Activated T-helper 1 cell treated with Interleukin-2 at 50 U/mL for 16 hours (primary cell): ENCODE measurements at places on chromosomes 2 and 18.

DNA sequence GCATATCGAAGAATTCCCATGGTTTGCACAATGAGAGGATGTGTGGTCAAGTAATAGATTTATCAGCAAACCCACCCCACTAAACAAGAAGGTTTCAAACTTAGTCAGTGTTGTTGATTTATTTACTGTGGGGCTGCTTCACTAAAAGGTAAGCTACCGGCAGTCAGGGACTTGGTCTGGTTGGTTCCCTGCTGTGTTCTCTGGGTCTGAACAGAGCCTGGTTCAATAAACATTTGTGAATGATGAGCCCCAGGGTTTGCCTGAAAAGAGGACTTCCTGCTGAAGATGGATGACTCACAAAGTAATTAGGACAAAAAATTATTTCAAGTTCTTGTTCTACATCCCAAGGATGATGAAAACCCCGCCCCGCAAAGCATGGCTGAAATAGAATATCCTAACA, 108.3 kb downstream of the SPP2 start:
- no peak for DNase-seq

DNA sequence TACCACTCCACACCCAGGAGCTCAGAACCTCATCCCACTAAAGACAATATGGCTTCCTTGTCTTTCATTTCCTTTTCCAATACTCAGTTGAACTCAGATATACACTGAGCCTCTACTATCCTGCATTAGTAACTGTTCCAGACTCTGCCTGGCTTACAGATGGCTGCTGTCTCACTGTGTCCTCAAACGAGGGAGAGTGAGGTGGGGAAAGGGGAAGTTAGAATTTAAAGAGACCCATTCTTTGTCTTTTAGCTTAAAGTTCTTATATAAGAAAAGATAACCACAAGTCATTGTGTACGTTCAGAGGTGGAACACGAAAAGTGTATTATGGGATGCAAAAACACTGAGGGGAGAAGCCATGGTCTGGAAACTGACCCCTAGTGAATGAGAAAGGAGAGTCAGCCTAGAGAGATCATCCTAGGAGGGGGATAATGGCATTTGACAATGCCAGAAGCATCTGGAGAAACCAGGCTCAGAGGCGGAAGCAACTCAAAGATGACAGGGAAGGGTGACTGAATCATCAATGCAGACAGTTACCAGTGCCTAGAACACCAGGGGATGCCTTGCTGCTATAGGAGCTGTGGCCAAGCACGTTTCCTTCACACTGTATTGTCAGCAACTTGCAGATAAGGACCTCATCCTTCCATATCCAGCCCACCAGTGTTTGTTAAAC, 170.7 kb downstream of the CYRIA start:
- no peak for DNase-seq

DNA sequence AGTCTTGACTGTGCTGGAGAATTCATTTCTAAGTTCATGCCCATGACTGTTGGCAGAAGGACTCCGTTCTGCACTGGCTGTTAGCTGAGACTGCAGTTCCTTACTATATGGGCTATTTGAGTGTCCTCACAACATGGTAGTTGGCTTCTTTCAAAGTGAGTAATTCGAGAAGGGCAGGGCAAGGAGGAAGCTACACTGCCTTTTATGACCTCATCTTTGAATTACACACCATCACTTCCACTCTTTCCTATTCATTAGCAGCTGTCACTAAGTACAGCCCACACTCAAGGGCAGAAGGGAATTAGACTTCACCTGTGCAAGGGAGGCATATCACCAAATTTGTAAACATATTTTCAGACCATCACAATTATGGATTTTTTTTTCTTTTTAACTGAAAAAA, 55.9 kb upstream of the EPAS1 start:
- no peak for DNase-seq

GRCh38 chr2:152425765-152426727, 91.1 kb downstream of the FMNL2 start:
- no peak for DNase-seq

- no peak for DNase-seq
Observed at GRCh38 chr2:46847185-46847710, 68.4 kb downstream of the MCFD2 start.

- DNase-seq, result no peak
Observed at GRCh38 chr18:26071725-26072124, 18.7 kb downstream of the SS18 start.
